ENCODE measurements at places on chromosomes 5 and 9.
A peak's percentile ranks its signal among the peaks of the same experiment; 100 is the strongest.

DNA sequence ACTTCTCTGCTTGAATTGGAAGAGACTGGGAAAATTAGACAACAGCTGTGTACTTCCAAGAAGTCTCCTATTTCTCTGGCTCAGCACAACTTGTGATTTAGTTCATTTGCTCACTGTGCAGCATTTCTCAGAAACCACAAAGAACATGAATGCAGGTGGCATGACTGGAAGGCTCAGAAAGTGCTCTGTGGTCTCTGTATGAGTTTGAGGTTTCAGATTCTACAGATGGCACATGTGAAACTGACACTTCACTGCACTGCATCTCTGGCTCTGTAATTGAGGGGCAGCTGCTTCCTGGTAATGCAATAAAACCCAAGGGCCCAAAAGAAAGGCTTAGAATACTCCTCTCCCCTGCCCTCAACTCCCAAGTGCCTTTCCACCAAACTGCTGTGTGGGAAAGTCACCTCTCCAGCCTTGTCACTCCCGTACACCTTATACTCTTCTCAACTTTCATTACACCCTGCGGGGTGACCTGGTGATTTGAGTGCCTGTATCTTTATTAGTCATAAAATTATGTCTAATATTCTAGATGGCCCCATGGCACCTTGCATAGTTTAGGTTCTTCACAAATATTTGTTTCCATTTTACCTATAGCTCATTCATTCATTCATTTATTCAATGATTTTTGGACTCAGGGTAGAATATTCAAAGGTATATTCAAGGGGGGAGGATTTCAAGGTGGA, 82.5 kb downstream of the ESM1 start:
- DNase-seq: no peak

DNA sequence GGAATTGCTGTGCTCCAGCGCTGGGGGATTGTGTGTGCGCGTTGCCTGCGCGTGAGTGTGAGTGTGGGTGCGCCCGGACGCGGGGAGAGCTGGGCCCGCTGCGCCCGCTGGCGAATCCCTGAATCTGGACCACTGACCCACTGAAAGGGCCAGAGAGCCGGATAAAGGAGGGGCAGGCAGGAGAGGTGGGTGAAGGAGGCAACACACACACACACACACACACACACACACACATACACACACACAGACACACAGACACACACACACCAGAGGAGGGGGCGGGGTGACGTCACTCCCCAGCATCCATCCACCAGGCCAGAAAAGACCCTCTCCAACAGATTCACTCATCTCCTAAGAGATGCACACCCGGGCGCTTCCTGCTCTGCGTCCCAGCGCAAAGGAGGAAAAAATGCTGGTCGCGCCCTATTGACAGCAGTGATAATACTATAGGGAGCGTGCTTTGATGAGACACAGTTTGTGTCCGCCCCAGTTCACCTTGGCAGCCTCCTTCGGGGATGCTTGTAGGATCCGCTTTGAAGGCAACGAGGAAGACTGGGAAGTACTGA, 1059.1 kb upstream of the DMAC1 start:
- no peak for DNase-seq

- no peak for DNase-seq
These were observed 8.7 kb downstream of the ENTREP1 start for GRCh38 chr9:69333716-69334115.

GRCh38 chr9:89097219-89097618, 81.4 kb downstream of the SHC3 start:
- DNase-seq: no peak

- no peak for DNase-seq
These were observed 35.6 kb downstream of the NTRK2 start for GRCh38 chr9:84705128-84705527.

- no peak for DNase-seq
These were observed 6.5 kb downstream of the CDO1 start for GRCh38 chr5:115809946-115810345.

- no peak for DNase-seq
These were observed 353.5 kb downstream of the FBXL17 start for GRCh38 chr5:108028412-108028811.

DNA sequence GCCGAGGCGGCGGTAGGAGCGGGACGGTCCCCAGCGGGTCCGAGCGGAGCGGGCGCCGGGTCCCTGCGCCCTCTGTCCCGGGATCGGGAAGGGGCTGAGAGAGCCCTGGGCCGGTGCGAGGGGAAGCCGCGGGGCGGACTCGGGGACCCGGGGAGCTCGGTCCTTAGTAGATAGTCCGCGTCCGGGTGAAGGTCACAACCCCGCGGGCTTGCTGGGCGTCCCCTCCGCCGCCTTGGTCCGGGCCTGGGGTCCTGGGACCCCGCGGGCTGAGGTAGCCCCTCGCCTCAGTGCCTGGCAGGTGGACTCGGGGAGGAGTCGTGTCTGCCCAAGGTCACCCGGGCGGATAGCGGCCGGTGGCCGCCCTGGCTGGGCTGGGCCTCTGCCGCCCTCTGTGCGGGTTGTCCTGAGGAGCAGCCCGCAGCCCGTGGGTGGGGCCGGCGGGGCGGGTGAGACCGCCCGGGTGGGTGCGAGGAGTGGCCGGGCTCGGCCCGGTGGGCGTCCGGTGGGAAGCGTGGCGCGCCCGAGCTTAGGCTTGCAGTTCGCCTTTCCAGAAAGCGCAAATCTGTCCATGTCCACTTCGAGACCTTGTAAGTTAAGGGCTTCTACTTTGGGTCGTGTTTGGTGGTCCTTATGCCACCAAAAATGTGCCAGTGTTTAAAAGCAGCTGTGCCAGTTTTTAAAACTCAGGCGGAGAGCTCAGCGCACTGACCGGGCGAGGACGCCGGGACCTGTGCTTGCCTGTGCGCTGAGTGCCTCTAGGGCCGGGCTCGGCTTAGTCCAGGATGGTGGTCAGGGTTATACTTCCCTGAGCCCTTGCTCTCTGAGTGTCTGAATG, 554 bp downstream of the SDHA start:
- peak; percentile 2 for DNase-seq

DNA sequence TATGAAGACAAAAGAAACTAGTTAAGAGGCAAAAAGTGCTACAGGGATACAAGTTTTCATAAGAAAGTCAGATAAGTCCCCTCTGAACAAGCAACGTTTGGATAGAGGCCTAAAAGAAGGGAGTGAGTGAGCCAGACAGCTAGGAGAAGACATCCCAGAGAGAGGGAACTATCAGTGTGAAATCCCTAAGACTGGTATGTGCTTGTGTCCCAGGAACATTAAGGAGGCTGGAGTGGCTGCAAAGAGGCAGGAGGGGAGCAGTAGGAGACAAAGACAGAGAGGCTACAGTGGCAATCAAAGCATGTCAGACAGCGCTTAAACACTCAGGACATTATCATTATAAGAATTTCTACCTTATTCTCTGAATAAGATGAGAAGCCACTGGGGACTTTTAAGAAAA, 139.1 kb upstream of the STK32A start:
- no peak for DNase-seq

DNA sequence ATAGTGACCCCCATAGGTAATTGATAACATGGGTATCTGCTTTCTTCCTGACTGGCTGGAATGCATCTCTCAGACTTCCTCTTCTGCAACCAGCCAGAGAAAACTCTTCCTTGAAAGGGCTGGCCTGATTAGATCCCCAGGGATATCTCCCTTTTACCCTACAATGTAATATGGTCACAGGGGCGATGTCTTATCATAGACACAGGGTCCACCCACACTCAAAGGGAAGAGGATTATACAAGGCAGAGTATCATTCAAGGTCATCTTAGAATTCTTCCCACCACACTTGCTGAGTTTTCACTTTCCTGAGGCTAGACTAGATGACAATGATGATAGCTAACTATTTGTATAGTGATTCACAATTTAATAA, 33.2 kb downstream of the TTLL11 start:
- no peak for DNase-seq

- no peak for DNase-seq
These were observed 135.6 kb upstream of the LPCAT1 start for GRCh38 chr5:1659100-1659981.

- peak; percentile 47 for DNase-seq
These were observed 32.0 kb upstream of the TTLL11 start for GRCh38 chr9:122125158-122125508.

DNA sequence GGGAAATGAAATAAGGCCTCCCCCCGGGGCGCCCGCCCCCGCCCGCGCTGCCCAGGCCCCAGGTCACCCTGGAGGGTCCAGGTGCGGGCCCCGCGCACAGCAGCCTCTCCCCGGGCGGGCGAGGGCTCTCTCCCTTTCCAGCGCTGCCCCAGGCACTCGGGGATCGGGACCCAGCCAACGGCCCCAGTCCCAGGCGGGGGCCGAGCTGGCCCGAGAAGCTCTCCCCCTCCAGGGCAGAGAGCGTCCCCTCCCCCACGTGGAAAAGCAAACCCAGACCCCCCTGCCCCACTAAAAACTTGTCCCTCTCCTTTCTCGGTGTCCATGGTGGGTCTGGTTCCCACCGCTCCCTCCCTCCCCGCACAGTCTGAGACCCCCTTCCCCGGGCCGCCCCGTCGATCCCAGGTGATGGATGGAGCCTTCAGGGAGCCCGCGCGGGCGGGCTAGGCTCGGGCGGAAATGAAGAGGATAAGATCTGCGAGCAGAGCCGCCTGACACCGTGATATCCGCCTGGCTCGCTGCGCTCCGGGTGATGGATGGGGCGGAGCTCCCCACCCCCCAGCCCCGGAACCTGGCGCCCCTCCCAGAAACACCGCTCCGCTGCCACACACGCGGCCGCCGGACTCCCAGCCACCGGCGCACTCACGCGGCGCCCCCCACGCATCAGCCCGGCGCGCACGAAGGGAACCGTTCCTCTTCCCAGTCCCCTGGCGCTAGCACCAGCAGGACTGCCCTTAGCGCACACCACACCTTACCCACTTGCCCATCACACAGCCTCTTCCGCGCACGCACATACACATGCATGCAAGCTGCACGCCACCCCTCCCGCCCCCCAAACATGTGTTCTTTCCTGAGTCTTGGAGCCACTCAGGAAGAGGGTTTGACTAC, 81.7 kb upstream of the ZBTB43 start:
- DNase-seq: peak; percentile 49

GRCh38 chr5:30781643-30782042, 411.8 kb upstream of the CDH6 start:
- DNase-seq: no peak

- DNase-seq: no peak
These were observed 453.9 kb downstream of the ENC1 start for GRCh38 chr5:74186356-74187315.

DNA sequence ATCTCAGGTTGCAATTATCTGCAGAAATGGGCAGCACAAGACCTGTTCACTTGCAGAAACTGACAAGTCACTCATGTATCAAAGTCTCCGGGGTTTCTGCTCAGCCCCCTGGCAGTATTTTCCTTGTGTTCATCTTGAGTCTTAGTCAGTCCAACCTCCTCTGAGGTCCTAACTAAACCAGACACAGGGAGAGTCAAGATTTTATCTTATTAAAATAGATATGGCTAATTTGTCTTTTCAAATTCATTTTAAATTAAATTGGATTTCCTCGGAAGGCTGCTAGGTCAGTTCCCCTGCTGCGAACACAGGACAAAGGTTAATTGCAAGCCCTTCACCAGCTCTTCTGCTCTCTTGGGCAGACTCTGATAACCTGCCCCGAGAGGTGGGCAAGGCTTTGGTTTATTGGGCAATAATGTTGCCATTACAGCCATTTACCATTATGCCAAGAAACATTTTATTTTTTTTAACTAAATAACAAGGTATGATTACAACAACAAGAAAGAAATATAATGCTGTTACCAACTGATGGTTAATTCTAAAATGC, 103.5 kb downstream of the MAPKAP1 start:
- no peak for DNase-seq

DNA sequence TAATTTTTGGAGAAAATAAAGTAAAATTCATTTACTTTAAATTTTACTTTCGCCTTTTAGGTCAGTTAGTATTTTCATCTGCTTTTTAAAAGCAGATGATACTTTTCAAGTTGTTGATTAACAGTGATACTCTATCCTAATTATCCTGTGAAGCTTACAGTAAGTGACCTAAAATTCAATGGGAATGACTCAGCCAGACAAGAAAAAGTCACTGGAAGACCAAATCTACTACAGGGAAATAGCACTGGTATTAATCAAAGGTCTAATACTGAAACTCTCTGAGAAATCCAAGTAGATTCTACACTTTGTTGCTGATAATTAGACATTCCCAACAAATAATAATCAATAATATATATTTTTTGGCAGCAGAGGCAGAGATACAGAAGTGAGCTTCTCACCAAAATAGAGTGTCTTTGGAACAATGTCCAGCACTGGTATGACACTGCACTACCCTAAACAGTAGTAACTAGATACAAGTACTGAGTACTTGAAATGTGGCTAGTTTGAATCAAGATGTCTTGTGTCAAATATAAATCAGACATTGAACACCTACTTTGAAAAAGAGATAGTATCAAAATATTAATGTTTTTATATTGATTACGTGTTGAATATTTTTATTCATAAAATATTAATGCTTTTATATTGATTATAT, 22.8 kb upstream of the ELL2 start:
- no peak for DNase-seq

GRCh38 chr5:54093081-54093492, 217.3 kb downstream of the ARL15 start:
- no peak for DNase-seq

- DNase-seq: no peak
These were observed 26.7 kb upstream of the TNC start for GRCh38 chr9:115144706-115145105.

GRCh38 chr9:79477955-79478771, 93.6 kb upstream of the TLE4 start:
- no peak for DNase-seq

DNA sequence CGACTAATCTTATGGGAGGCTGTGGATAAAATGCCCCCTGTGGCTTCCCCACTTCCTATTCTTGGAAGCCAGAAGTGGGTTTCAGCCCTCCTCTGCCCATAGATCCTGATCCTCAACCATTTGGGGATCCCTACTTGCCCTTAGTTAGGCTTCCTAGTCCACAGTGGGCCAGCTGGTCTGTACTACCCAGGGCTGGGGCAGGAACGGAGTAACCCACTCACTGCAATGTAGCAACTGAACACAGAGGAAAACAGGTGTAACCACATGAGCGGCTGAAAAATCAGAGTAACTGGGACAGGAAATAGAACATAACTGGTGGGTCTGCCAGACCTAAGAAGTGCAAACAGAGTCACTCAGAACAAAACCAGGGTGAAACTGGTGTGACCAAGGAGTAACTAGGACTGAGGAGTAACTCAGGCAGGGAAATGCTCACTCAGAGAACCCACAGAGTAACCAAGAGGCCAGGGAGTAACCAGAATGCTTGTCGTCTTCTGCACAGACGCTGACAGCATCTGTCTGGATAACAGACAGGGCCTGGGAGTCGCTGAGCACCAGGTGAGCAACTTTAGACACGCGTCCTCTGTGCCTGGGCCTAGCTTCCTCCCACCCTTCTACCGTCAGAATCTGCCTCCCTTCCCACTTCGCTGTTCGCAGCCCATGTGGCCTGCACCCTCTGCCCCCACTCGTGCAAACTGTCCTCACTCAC, 1.0 kb downstream of the AQP3 start:
- DNase-seq: peak; percentile 74

DNA sequence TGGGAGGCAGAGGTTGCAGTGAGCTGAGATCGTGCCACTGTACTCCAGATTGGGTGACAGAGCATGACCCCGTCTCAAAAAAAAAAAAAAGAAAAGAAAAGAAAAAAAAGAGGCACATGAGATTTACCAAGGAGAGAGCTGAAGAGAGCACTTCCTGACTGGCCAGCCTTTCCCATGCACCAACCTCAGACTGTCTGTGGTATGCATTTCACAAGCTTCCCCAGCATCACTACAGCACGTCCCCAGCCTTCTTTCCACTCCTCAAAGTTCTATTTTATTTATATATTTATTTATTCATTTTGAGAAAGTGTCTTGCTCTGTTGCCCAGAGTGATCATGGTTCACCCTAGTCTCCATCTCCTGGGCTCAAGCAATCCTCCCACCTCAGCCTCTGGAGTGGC, 13.6 kb upstream of the FUBP3 start:
- DNase-seq: no peak

GRCh38 chr5:84248013-84248412, 136.7 kb downstream of the EDIL3 start:
- DNase-seq: no peak

All from stimulated activated CD8-positive, alpha-beta memory T cell treated with anti-CD3 and anti-CD28 coated beads, Interleukin-7, amount 100 ng/mL, for 48 hours (primary cell).